ENCODE measurements at places on chromosomes 6 and 20.

GRCh38 chr6:1526398-1527072 is 83.2 kb upstream of the FOXC1 start:
- DNase-seq = peak; percentile 54

- DNase-seq = no peak
Measured at GRCh38 chr6:410555-411395, 19.2 kb downstream of the IRF4 start.

DNA sequence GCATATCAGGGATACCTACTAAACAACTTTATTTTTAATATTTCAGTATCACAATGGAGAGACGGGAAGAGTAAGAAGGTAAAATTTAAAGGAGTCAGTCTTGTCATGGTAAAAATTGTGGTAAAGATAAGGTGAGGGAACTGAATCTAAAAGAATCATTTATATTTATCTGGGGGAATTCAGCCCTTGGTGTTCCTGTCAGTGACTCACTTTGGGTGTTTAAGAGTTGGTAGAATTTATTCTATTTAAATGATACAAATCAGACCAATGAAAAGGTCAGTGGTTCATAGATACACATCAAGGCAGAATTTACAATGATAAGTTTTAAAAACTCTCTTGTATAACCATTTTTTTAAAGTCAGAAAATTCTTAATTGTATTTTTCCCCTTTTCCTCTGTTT is 164.4 kb downstream of the CDKAL1 start:
- DNase-seq = no peak

DNA sequence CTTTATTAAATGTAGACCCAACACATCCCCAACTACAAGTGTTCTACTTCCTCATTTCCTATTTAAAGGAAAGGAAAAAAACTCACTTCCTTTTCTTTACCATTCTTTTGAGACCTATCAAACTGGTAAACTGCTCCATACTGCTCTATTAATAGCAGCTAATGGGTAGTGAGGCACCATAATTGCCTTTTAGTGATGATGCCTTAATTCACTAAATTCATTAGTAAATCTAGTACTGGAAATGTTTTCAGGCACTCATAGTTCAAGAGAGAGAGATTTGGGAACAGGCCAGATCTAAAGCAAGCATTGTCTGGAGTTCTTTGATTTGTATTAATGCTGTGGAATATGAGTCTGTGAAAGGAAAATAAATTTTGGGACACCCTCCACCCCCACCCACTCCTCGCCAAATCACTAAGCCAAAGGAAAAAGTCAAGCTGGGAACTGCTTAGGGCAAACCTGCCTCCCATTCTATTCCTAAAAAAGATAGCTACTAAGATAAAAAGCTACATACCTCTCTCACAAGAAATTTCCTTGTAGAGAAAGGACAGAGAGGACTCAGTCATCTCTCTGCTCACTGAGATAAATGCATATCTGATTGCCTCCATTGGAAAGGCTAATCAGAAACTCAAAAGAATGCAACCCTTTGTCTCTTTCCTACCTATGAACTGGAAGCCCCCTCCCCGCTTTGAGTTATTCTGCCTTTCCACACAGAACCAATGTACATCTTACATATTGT is 13.6 kb upstream of the IBTK start:
- DNase-seq = no peak

DNA sequence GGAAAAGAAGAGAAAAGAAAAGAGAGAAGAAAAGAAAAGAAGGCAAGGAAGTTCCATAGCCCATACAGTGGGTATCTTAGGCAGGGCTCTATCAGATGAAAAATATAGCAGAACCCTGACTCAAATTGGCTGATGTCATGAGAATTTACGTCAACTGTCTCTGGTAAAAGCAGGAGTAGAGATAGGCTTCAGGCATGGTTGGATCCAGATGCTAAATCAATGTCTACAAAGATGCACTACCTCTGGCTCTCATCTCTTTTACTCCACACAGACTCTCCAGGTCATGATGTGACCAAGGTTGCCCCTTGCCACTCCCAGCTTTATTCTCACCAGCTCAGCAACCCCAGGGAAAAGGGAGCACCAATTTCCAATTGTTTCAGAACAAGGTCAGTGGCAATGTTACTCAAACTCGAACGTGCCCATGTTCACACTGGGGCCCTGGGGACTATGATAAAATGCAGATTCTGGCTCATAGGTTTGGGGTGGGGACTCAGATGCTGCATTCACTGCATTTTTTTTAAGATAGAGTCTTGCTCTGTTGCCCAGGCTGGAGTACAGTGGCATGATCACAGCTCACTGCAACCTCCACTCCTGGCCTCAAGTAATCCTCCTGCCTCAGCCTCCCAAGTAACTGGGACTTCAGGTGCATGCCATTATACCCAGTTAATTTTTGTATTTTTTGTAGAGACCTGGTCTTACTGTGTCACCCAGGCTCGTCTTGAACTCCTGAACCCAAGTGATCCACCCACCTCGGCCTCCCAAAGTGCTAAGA is 33.4 kb upstream of the PTGIS start:
- no peak for DNase-seq

- peak; percentile 2 for DNase-seq
Measured at GRCh38 chr20:21719592-21720214, 14.2 kb downstream of the PAX1 start.

DNA sequence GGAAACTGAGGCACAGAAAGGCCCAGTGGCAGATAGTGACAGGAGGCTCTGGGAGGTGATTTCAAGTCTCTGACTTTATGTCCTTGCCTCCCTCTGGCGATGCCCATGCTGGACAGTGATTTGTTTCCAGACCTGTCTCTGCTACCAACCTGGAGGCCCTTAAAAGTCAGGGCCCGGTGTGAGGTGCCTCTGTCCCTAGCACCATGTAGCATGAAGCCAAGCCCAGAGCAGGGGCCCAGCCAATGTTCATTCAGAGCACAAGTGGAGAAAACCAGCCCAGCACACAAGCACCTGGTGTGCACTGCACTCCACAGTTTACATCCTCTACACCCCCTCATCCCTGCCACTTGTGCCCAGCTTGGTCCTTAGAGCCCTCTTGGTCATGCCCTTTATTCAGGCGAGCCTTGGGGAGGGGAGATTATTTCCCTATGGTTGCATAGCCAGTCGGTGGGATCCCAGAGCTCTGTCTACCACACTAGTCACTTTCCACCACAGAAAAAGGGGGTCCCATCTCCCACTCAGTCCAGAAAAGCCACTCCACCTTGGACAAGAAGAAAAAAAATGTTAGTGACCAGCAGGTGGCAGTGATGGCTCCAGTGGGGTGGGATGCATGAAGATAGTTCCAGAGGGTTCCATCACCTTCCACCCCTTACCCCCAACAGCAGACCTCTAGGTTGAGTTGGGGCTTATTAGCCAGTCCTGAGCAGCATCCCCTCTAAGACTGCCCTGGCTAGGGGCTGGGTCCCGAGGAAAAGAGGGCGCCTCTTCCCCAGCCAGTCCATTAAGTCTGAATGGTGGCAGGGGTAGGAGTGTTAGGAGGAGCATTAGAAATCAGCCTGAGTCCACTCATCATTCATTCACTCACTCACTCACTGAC is 30.9 kb downstream of the KIAA1755 start:
- no peak for DNase-seq

GRCh38 chr20:14888134-14888533 is 550.7 kb upstream of the FLRT3 start:
- DNase-seq = no peak
